Heart left ventricle (tissue), 16 donors: ENCODE measurements at places on chromosomes 1 and 21. TPM values are rescaled to one million over a fixed set of nuclear protein-coding genes. Genes with fewer than 3 reads are reported as not detected.

Gene OR2T4
- polyA plus RNA-seq, result not detected

Gene OR2L3
- polyA plus RNA-seq, result not detected

Gene ADGRL2
- 16.9 TPM for polyA plus RNA-seq

Gene SLC1A7
- polyA plus RNA-seq, result 0.07 TPM

Gene KPRP
- polyA plus RNA-seq, result not detected

Gene CFHR4
- not detected for polyA plus RNA-seq

Gene PDC
- polyA plus RNA-seq, result not detected

Gene NR1I3
- not detected for polyA plus RNA-seq
